ENCODE measurements at places on chromosomes 16 and 17. TPM values are rescaled to one million over a fixed set of nuclear protein-coding genes. Genes with fewer than 3 reads are reported as not detected.

- DNase-seq, result no peak
Measured at GRCh38 chr16:79929260-79929965, 328.9 kb upstream of the MAF start.

GRCh38 chr16:53743149-53743566, 39.2 kb downstream of the FTO start:
- no peak for DNase-seq

DNA sequence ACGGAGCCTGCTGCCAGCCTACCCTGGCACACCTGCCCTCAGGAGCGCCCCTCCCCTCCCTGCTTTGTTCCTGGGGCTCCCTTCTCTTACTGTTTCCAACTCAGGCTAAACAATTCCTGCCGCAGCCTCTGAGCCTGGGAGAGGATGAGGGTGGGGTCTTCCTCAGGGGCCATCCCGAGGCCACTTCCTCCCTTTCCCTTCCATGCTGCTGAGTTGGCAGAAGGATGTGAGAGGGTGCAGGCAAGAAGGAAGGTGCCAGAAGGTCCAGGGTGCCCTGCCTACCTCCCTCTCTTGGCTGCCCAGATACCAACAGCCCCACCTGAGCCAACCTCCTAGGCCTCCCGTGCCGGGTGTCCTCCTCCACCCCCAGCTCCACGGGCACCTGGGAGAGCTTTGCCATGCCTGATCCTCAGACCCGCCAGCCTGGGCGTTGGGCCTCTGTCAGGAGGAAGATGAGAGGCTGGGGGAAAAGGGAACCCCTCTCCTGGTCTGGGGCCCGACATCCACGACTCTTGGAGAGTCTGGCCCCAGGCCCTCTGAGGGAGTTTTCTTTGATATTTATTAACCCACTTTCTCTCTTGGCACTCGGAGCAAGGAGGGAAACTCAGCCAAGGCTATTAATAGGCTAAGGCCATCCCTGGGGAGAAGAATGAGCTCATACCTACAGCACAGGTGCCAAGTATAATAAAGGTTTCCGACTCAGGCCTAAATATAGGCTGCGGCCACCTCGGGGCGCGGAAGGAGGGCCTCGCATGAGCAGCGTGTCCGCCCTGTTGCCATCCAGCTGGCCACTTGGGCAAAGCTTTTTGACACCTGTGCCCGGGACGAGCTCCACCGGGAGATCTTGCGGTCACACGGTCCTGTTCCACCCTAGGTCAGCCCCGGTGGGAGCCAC, 232.0 kb downstream of the ENGASE start:
- DNase-seq, result no peak

DNA sequence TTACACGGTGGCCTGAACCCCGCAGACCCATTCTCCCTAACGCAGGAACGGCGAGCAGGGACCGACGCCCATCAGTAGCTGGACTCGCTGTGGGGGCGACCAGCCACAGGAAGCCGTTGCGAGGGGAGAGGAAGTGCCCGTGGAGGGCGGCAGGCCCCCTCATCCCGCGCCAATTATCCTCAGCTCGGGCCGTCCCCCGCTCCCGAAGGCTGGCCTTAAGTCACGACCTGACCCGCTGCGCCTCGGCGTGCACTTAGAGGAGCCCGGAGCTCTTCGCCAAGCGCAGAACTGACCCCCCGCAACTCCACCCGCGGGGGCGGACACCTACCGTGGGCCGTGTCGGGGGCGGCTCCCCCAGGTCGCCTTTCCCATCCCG, 401 bp downstream of the ARL16 start:
- no peak for DNase-seq

- no peak for DNase-seq
Measured at GRCh38 chr16:69469807-69470561, 45.6 kb downstream of the CYB5B start.

- DNase-seq, result peak; percentile 91
Measured at GRCh38 chr17:49210158-49211029, at the start of the genes ABI3 and GNGT2. Gene ABI3, plus strand, starts transcription at chr17:49210707. Its CDS starts 18 bp downstream, at chr17:49210725. Gene GNGT2, minus strand, starts transcription at chr17:49210574. Its CDS starts 3,152 bp downstream, at chr17:49207422.

DNA sequence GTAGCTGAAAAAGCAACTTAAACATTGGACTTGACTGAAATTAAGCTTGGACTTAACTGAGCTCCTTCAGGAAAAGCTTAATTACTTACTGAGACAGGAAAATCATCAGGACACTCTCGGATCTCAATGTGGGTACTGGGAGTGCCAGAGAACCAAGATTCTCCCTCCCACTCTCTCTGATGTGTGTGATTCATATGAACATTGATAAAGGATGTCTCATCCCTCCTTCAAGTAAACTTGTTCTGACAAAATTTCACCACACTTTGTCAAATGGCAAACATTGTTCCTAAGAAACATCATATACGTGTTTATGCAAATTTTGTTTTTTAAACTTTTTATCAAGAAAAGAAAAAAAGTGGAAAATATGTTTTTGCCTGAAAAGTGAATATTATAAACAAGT, 4.1 kb upstream of the SLFN5 start:
- no peak for DNase-seq

DNA sequence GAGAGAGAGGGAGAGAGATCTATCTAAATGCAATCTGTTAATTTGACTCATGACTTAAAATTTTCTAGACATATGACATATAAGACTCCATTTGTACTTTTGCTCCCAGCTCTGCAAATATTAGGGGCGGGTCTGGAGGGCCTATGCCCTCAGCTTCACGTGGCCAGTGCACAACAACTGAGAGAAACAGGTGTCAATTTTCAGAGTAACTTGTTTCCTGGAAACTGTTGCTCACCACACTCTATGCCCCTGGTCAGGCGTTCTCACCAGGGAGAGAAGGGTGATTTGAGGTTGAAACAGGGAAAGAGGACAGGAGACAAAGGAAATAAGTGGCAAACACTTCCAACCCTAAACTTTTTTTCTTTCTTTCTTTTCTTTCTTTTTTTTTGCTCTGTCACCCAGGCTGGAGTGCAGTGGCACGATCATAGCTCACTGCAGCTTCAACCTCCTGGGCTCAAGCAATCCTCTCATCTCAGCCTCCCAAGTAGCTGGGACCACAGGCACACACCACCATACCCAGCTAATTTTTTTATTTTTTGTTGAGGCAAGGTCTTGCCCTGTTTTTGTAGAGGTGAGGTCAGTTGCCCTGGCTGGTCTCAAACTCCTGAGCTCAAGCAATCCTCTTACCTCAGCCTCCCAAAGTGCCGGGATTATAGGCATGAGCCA, 270.0 kb downstream of the SLC39A11 start:
- DNase-seq, result no peak

Gene RAB37
- 24.3 TPM for total RNA-seq

GRCh38 chr16:20628213-20628612, 52.0 kb upstream of the ACSM2B start:
- DNase-seq, result no peak

DNA sequence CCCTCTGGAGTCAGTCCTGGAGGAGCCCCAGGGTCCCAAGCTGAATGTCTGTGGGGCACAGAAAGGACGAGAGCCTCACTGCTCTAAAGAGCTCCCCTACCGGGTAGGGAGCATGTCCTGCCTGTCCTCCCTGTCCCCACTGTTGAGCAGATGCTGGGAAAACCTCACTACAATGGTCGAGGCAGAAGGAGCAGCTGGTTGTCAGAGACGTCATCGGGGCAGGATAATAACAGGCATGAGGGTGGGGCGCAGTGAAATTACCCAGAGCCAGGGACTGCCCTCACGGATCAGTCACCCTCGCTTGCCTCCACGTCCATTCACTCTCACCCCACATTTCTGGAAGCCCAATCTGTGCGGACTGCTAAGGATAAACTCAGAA, 538 bp downstream of the TM4SF5 start:
- no peak for DNase-seq

Gene CWC25
- 32.8 TPM for total RNA-seq

DNA sequence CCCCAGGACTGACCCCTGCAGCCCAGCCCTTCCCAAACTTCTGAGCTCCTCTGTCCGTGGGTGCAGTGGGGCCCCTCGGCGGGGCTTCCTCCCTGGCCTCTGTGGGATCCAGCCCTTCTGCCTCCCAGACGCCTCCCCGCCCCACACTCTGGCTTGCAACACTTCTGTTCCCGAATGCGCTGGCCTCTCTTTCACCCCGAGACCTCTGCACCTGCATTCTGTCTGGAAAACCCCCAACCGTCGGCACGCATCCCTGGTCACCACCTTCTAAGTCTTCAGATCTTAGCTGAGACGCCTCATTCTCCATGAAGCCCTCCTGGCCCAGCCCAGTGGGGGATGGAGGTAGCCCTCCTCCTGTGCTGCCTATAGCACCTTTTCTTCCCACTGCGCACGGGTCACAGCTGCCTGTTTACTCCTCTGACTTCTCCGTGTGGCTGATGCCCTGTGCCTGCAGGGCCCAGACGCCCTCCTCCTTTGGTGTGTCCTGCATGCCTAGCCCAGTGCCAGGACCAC, 26.4 kb downstream of the TMEM235 start:
- DNase-seq, result peak; percentile 91

Gene NSMCE1
- total RNA-seq, result 31.0 TPM

Gene MT1A
- not detected for total RNA-seq

Gene KRTAP3-1
- not detected for total RNA-seq

- no peak for DNase-seq
Measured at GRCh38 chr16:6131526-6132050, 1034.0 kb upstream of the EEF2KMT start.

DNA sequence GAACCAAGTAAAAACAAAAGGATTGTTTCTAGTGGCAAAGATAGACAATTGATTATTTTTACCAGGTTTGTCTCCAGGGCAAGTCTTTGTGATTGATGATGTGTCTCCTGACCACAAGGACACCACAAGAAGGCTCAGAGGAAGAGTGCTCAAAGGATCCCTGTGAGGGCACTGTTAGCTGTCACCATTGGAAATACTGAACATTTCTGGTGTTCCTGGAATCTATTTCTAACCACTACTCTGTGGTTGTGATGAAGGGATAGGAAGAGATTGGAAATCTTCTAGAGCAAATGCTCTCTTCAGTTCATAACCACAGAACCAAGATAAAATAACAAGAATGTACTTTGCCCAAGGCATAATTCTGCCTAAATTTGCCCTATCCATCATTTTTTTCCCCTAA, 15.3 kb downstream of the RNF43 start:
- DNase-seq, result no peak

DNA sequence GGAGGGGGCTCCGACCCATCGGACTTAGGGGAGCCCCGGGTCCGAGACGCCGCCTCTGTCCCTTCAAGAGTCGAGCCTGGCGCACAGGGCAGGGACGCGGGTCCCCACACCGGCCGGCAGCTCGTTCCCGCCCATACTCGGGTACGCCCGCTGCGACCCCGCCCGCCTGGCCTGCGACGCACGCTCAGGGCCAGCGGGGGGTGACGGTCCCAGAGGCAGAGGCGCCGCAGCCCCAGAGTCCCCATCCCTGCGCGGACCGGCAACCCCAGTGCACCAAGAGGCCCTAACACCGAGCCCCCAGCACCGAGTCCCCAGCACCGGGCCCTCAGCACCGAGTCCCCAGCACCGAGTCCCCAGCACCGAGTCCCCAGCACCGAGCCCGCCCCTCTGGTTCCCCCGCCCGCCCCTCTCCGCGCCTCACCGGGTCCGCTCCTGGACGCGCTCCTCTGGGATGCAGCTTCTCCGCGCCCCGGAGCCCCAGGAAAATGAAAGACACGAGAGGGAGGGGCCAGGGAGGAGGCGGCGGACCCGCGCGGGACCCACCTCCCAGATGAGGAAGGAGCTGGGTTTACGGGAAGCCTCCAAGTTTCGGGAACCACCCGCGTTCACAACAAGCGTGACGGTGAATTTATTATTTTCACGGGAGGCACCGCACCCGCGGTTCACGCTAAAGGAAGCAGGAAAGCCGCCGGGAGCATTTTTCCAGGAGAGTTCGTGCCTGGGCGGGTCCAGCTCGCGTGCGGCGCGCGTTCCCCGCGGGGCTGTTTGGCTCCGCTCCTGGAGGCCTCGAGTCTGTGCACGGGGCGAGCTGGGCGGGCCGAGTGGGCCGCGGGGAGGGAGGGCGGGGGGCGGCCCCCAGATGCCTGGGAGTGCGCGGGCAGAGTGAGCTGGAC, at the start of gene SECTM1:
Gene SECTM1 (minus strand): TSS at position 488 of the 893 bp plus-strand sequence. CDS start 6,526 bp downstream, outside the sequence.
- DNase-seq, result peak; percentile 91

DNA sequence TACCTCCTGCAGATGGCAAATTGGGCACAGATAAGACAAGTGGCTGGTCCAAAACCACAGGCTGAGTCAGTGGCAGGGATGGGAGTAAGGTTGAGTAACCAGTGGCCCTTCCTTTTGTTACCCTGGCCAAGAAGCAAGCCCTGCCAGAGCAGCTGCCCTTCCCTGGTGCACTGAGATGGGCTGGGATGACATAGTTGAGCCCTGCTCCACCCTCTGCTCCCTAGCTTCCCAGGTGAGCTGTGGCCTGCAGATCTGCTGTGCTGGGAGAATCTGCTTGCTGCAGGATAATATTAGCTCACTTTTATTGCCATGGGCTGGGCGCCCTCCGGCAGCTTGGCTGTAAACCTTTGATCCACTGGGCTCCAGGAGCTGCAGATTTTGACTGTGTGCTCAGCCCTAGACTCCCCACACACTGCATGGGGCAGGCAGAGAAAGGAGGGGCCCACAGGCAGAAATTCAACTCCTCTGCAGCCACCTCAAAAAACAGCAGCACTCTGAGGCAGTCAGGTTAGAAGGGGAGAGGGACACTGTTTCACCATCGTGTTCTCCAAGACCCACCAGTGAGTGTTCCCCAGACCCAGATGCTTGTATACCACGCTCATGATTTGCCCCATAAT, 101.8 kb downstream of the CBLN1 start:
- no peak for DNase-seq

GRCh38 chr17:50177983-50178834, 12.4 kb downstream of the SGCA start:
- DNase-seq, result peak; percentile 91

GRCh38 chr17:31738067-31738466, 121.0 kb downstream of the COPRS start:
- DNase-seq, result no peak

Gene CASKIN1
- not detected for total RNA-seq

- DNase-seq, result no peak
Measured at GRCh38 chr16:29765167-29766032, 12.7 kb upstream of the ZG16 start.

GRCh38 chr17:61657338-61657737, 66.3 kb upstream of the NACA2 start:
- no peak for DNase-seq

Gene CLEC19A
- total RNA-seq, result not detected

Gene KRT27
- total RNA-seq, result not detected

DNA sequence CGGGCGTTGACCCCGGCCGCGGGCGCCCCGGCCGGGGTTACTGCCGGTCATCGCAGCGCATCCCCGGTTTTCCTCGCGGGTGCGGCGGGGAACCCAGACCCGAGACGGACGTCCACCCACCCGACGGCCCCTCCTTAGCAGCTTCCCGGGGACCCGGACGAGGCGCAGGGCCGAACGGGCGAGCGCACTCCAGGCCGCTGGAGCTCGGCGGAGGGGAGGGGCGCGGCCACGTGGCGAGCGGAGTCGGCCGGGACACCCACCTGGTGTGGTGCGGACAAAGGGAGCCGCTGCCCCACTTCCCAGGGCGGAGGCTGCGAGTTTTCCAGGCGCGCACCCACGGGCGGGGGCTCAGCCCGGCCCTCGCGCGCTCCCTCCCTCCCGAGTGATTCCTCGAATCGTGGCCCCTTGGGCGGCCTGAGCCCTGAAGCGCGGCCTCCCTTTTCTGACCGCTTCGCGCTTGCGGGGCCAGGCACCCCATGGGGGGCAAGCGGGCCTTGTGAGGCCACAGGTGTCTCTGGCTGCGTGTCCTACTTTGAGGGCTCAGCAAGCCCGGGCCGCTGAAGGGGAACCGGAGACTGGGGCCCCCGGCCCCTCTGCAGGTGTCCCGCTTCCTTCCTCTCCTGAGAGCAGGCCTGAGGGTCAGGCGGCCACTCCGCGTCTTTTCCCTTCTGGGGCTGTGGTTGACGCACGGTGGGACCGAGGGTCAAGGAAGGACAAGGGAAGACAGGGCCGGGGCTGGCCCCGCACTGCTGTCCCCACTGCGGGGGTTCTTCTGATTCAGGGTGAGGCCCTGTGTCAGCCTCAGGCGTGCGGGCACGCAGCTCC, 1.1 kb upstream of the FASN start:
- peak; percentile 91 for DNase-seq

All from spleen (tissue), 13 donors.